ENCODE measurements at places on chromosomes 2 and 18. TPM values are rescaled to one million over a fixed set of nuclear protein-coding genes. Genes with fewer than 3 reads are reported as not detected.

EFHD1 gene
- 5.4 TPM for total RNA-seq

AQP12A gene
- not detected for total RNA-seq

SPP2 gene
- not detected for total RNA-seq

VIT gene
- 0.18 TPM for total RNA-seq
